ENCODE measurements at places on chromosomes 11 and 22.

GRCh38 chr11:83628622-83629355 is 342.6 kb upstream of the CCDC90B start:
- no peak for ATAC-seq

GRCh38 chr11:75333807-75334140 is 17.7 kb downstream of the ARRB1 start:
- ATAC-seq: no peak

GRCh38 chr11:134630861-134631260 is 218.8 kb upstream of the B3GAT1 start:
- ATAC-seq: no peak

DNA sequence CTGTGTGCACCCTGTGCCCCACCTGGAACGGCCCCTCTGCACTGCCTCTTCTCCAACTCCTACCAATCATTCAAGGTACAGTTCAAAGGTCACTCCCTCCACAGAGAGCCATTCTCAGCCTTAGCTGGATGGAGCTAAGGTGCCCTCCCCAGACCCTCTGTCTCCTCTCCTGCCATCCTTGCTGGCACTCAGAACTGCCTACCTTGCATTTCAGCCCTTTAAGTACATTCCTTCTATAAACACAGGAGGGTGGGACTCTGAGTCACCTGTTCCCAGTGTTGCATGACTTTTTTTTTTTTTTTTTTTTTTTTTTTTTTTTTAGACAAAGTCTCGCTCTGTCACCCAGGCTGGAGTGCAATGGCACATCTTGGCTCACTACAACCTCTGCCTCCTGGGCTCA is 8.6 kb downstream of the TTLL1 start:
- ATAC-seq: no peak

DNA sequence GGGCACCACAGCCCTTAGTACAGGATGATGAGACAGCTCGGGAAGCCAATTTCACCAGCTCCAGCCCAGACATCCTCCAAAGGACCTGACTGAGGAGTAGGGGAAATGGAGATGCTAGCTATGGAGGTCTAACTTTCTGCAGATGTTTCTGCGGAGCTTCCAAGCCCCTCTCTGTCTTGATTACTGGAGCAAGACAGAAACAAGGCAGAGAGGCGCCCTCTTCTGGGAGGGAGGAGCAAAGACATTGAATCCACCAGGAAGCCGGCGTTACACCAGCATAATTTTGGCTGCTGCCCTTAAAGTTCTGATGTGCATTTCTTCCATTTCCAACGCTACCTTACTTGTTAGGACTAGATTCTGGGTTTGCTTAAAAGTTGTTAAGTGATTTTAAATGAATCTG is 107.3 kb upstream of the HSD17B12 start:
- ATAC-seq: no peak

DNA sequence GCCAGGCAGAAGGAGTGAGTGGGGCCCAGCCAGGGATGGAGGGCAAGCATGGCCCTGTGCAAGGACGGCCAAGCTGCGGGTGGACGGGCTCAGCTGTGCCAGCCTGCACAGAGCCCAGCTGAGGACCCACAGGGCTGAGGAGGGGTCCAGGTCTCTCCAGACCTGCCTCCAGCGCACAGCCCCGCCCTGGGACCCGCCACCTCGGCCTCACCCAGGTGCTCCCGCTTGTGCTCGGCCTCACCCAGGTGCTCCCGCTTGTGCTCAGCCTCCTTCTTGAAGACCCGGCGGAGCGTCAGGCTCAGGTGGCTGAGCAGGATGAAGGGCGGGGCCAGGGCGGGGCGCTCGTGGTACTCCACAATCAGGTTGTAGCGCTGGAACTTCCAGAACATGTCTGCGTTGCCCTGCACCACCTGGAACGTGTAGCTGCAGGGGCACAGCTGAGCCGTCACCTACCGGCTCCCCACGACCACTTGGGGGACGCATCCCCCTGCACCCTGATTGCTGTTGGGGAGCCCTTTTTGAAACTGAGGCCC is 6.4 kb downstream of the TSSC4 start:
- no peak for ATAC-seq

DNA sequence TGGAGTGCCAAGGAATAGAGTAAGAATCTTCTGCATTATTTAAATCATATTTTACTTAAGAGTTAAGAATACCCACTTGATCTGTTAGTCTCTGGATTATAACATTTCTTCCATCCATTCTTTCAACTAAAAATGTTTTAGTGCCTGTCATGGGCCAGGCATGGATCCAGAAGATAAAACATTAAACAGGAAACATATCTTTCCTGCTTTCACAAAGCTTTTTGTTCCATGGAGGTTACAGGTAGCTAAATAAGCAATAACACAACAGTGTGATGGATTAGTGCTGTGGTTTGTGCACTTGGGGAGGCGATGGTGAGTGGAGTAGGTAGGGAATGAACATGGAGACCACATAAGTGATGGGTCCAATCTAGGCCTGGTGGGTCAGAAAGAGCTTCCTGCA is 258.5 kb downstream of the DDX10 start:
- no peak for ATAC-seq

DNA sequence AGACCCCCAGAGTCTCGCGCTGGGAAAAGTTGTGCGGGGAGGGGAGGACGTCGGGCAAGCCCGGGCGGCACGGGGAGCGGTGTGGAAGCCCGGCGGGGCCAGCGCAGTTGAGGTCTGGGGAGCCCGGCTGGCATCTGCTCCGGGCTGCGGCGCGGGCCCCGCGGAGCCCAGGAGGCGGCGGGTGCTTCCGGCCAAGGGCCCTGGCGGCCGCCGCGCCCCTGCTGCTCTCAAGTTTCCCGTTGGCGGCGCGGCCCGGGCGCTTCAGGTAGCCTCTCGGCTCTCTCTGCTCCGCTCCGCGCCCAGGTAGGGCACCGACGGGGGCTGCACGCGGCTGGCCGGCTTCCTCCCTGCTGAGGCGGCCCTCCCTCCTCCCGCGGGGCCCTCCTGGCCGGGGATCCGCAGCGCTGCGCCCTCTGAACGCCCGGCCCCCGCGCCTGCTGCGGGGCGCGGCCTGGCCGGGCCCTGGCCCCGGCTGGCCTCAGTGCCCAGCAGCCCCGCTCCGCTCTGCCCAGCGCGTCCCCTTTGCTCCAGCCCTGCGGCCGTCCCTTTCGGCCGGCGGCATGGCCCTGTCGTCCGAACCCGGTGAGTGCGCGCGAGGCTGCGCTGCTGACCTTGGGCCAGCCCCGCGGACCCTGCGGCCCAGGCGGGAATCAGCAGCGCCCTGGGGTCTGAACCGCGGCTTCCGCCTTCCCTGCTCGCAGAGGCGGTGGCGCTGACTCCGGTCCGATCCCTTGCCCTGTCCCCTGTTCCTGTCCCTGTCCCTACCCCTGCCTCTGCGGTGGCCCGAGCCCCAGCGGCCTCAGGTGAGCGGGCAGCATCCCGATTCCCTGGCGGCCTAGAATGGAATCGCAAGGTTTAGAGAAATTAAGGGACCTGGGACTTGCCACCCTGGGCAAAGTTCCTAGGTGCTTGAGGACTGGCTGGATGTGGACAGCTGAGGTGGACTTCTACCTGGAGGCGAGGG is 4.3 kb upstream of the AMPD3 start:
- peak; percentile 23 for ATAC-seq

GRCh38 chr11:77072851-77073327 is 6.1 kb downstream of the CAPN5 start:
- peak; percentile 88 for ATAC-seq

DNA sequence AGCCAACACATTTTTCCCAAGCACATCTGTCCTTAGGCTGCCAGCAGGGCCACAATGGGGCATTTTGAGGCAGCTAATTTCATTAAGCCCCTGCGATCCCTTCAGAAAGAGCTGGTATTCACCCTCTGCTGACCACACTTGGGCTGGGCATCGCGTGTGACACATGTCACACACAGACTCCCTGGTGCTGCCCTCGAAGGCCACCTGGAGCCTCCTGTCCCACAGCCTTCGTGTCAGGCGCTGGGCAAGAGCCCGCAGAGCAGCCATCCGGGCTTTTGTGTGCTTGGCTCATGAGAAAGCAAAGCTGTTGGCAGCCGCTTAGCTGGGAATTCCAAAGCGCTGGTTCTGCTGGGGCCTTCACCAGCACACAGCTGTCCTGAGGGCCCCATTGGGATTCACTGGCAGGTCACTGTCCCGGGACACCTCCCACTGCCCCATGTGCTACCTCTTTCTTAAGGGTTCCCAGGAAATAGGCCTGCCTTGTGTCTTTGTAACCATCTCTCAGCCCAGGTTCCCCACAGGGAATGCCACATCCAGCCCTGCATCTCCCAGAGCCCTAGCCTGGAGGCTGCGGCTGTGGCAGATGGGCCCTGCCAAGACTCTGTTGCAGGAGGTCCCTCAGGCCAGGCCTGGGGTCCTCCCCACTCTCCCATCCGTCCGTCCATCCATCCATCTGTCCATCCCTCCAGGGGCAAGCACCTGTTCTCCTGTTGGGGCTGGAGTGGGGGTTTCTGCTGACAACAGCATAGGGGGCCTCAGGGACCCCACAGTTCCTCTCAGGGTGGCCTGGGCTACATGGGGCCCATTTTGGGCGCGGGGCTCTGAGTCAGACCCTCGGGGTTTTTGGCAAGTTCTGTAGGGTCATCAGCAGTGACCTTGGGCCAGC is 4.9 kb downstream of the CLDN5 start:
- ATAC-seq: no peak

GRCh38 chr11:68271023-68271780 is 571 bp downstream of the C11orf24 start:
- peak; percentile 27 for ATAC-seq

DNA sequence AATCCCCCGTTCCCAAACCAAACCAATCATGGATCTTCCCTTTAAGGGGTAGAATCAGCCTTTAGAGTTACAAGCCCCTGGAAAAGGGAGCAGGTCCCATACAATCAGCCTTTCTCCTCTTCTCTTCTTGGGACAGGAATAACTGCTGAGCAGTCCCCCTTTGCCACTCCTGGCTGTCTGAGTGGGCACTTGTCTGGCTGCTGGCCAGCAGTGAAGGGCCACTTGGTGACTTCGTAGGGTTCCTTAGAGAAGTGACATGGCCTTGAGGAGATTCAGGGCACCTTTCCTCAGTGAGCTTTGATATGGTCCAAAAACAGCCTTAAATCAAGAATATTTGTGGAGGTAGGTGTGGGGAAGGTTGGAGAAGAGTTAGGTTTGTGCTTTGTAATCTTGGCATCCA is 53.5 kb upstream of the HORMAD2 start:
- no peak for ATAC-seq

GRCh38 chr11:96299155-96299888 is 43.7 kb downstream of the MAML2 start:
- ATAC-seq: no peak

DNA sequence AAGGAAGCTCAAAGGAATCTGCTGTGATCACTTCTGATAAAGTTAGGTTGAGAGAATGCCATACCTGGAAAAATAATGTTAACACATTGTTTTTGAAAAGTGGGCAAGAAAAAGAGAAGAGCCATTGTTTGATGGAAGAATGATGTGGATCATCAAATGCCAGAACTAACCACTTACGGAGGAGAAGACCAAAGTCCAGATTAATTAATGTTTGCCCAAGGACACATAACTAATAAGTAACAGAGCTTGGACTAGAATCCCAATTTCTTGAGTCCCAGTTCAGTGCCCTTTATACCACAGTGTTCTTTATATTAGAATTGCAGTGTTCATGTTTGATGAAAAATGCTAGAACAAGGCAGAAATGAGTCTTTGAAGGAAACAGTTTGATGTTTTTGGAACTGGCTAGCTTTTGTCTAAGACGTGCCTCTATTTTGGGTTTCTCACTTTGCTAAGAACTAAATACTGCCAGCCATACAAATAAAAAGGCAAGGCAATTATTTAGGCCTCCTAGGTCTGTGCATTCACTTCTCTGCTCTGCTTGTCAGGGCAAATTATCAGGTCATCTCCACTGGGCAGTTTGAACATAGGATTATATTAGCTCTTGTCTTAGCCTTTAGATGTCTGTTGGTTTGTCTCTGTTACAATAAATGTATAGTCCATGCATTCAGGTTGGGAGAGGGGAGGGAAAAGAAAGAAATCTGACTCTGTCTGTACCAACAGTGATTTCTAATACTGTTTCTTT is 72.3 kb downstream of the TRIM44 start:
- no peak for ATAC-seq

GRCh38 chr11:79346021-79346420 is 94.8 kb downstream of the TENM4 start:
- no peak for ATAC-seq

- peak; percentile 62 for ATAC-seq
Measured at GRCh38 chr11:11243590-11244469, 109.2 kb downstream of the CSNK2A3 start.

GRCh38 chr11:77212314-77213007 is 84.4 kb downstream of the MYO7A start:
- ATAC-seq: no peak

- no peak for ATAC-seq
Measured at GRCh38 chr22:38025514-38025913, 31.7 kb upstream of the PICK1 start.

- no peak for ATAC-seq
Measured at GRCh38 chr22:45225732-45226502, 14.8 kb downstream of the KIAA0930 start.

- ATAC-seq: no peak
Measured at GRCh38 chr22:34236527-34236926, 316.3 kb upstream of the LARGE1 start.

DNA sequence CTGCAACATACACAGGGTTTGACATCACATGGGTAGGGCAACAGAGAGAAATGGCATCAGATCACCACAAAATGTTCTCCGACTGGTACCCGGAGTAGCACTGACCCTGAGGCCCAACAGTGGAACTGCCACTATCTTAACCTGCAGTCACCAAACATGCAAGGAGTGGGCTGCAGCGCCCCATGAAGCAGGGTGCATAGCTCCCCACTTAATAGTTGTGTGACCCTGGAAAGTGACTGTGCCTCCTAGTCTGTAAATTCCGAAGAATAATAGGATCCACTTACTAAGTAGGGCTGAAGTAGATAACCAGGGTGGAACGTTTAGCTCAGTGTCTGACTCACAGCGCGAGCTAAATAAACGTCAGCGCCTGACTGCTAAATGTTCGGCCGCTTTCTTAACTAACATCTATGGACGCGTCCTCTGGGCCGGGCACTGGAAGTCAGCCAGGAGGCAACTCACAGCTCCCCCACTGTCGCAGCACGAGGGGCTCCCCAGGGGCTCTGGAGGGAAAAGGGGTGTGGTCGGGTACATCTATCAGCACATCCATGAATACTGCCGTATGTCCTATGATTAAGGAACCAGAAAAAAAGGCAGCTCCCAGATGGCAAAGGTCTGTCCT is 777 bp downstream of the LTO1 start:
- ATAC-seq: no peak

GRCh38 chr11:119934267-119934666 is 203.6 kb downstream of the TRIM29 start:
- ATAC-seq: no peak
